ENCODE measurements at places on chromosomes 5 and 9.

GRCh38 chr9:77898864-77899263 is 132.7 kb downstream of the GNAQ start:
- DNase-seq = no peak

DNA sequence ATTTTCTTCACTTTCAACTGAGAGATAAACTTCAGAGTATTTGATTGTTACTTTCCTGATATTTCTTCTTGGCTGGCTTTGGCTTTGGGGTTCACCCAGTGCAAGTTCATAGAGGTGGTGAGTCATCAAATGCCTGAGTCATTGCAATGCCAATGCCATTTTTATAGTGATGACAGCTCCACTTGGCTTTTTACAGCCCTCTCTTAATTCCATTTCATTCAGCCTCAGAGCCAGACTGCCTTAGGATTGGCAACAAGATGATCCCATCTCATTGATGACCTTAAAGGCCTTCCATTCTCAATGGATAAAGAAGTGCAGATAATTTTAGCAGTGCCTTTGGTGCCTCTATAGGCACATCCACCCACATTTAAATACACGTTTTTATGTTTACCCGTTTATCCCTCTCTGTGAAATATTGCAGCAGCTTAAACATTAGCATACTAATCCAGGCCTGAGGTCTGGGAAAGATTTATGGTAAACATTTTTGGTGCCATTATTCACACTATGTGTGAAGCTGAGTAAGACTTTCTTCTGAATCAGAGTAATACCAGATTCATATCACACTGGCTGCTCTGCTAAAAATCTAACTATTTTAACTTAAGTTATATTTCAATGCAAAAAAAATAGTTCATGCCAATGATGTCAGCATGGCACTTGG is 88.9 kb upstream of the TYRP1 start:
- DNase-seq = peak; percentile 77

GRCh38 chr5:168788107-168788506 is 208.9 kb upstream of the PANK3 start:
- DNase-seq = no peak

DNA sequence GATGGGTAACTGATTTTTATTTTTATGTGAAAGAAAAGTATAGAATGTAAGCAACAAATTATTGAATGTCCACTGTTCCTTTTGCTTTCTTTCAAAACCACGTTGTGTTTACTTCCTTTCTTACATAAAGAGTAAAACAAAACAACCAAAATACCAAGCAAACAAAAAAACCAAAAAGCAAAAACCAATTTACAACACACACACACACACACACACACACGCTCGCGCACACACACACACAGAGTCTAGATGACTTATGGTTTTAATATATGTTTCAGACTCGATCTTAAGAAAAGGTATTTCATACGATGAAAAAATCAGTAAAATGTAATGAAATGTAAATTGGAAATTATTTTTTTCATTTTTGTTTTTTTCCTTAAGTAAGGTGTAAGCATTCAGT is 80.3 kb downstream of the ADGRV1 start:
- DNase-seq = no peak

GRCh38 chr9:105064248-105065097 is 136.5 kb upstream of the ABCA1 start:
- peak; percentile 67 for DNase-seq

- DNase-seq = no peak
Measured at GRCh38 chr5:102666164-102666946, 88.8 kb upstream of the PAM start.
